Gastrocnemius medialis (tissue), 4 donors: ENCODE measurements at places on chromosomes 5 and 9. TPM values are rescaled to one million over a fixed set of nuclear protein-coding genes. Genes with fewer than 3 reads are reported as not detected.

ARL15 gene
- 5.5 TPM for total RNA-seq

DMAC1 gene
- 15.6 TPM for total RNA-seq

SLC45A2 gene
- total RNA-seq, result not detected

SUSD3 gene
- 0.51 TPM for total RNA-seq

SLC36A1 gene
- 7.1 TPM for total RNA-seq

FOXD4L5 gene
- not detected for total RNA-seq

KCTD16 gene
- total RNA-seq, result not detected

MARCOL gene
- not detected for total RNA-seq

ZNF483 gene
- total RNA-seq, result 0.27 TPM

PRDM9 gene
- not detected for total RNA-seq

ARHGEF39 gene
- total RNA-seq, result not detected

ADGRV1 gene
- not detected for total RNA-seq
